Right ventricle myocardium superior (tissue), 1 donor: ENCODE measurements at places on chromosomes 11 and 22. TPM values are rescaled to one million over a fixed set of nuclear protein-coding genes. Genes with fewer than 3 reads are reported as not detected.

GRCh38 chr11:96459751-96460150 lies 69.9 kb downstream of the JRKL start:
- DNase-seq = no peak

C11orf24 gene
- 21.8 TPM for total RNA-seq

DNA sequence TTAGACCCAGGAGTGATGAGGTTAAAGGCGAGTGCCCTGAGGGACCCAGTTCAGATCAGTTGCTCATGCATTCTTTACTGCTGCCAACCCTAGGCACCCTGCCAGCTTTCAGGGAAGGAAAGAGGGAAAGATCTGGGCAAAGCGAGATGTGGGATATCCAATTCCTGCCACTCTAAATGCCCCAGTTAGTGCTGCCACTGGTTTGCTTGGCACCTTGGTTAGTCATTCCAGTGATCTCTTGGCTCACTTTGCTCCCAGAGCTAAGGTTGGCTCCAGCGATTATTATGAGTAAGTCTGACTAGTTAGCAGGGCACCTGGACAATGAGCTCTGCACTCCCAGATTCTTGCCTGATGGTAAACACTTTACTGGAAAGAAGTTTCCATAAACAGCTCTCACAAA lies 85.0 kb downstream of the INSC start:
- peak; percentile 64 for DNase-seq

DNA sequence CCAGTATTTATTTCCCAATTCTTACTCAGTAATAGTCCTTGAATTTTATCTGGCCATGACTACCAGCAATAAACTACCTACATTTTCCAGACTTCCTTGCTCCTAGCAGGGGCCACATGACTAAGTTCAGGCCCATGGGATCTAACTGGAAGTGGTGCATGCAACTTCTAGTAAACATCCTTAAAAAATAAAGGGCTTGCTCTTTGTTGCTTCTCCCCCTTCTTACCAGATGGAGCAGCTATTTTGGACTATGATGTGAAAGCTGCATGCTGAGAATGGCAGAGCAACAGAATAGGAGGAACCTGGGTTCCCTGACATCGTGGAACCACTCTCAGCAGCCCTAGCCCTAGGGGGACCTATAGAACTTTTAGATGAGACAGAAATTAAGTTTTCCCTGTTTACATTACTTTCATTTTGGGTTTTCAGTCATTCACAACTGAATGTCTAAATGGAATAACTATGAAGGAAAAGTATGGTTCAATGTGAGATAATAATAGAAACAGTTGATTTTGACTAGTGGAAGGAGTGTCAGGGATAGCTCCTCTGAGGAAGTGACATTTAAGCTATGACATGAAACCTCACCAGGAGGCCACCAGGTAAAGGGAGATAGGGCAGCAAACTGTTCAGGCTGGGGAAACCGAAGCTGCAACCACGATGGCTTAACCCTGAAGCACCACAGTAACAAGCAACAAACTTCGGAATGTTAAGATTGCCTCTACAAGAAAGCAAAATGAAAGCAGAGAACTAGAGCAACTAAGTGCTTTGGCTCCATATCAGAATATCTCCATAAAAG lies 48.9 kb downstream of the PHF21A start:
- DNase-seq = no peak

- DNase-seq = no peak
Observed at GRCh38 chr11:124474779-124475178, 29.3 kb upstream of the OR8B8 start.
